ENCODE measurements at places on chromosomes 11 and 22.

- DNase-seq, result no peak
Measured at GRCh38 chr11:77055913-77056312, 10.9 kb upstream of the CAPN5 start.

DNA sequence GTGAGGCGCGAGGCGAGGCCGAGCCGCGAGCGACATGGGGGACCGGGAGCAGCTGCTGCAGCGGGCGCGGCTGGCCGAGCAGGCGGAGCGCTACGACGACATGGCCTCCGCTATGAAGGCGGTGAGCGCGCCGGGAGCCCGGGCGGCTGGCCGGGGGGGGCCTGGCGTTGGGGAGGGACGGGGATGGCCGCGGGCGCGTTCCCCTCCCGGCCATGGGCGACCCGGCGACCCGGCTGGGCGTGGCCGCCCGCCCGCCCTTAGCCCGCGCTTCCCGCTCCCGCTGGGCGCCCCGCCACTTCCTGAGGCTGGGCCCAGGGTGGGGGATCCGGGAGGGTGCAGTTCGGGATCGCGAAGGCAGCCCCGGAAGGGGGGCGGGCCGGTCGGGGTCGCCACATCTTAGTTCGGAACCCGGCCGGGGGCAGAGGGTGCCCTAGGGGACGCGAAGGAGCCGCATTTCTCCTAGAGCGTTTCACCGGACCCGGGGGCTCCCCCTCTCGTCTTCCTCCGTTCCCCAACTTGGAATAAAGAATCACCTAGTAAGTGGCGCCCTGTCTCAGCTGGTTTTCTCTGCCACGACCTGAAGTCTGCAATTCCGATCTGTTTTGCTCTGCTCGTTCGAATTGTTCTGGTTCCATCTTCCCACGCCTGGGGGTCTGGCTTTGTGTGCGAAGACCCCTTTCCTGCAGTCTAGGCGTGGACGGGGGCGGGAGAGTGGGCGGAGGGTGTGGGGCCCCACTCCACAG is 536 bp downstream of the YWHAH start:
- peak; percentile 82 for DNase-seq

DNA sequence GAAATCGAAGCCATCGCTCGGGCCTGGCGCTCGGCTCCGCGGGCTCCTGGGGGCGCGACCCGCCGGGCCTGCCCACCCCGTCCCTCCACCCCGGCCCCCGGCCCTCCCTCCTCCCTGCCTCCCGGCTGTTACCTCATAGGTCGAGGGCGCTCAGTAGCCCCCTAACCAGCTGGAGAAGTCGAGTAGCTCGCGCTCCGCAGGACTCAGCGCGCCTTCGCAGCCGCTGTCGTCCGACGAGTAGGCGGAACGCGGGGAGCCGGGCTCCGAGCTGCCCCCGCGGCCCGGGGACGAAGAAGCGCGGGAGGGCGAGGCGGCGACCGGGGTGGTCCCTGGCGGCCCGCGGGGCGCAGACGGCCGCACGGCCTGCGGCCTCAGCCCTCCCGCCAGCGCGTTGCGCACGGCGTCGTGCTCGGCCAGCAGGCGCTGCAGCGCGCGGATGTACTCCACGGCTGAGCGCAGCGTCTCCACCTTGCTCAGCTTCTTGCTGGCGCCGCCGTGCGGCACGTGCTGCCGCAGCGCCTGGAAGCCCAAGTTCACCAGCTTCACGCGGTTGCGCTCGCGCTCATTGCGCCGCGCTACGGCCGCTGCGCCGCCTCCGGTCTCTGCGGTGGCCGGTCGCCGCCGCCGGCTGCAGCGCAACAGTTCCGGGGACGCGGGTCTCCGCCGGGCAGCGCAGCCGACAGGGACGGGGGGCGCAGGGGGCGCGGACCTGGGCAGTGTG is 627 bp downstream of the ASCL2 start:
- peak; percentile 82 for DNase-seq

- DNase-seq, result no peak
Measured at GRCh38 chr11:34909415-34909814, 6.8 kb downstream of the APIP start.

- no peak for DNase-seq
Measured at GRCh38 chr11:112467721-112468120, 207.1 kb upstream of the PLET1 start.

Data from SK-N-SH (cell line).